Nucleus accumbens (tissue), 56 donors: ENCODE measurements at places on chromosomes 4 and X.

DNA sequence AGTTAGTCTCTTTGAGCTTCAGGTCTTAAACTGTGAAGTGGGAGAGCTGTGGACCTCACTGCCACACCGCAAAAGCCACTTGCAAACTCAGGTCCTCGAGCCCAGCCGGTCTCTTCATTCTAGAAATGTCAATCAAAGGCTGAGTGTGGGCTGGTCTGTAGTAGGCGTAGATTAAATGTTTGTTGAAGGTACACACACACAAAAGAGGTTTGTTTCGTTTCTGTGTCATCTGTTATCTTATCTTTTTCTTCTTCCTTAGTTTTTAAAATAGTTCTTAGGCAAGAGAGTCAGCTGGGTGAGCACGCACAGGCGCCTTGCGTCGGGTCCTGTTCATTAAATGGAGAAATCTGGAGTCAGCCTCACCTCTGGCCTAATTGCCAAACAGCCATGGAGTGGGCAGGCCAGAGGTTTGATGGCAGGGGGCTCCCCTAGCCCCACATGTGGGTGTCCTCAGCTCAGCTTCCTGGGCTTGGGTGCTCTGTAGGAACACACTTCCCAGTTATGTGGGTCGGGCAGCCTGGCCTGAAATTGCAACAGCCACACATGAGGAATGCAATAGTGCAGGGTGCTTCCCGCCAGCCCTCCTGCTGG lies 836 bp upstream of the PSAPL1 start:
- no peak for DNase-seq

- no peak for DNase-seq
Measured at GRCh38 chr4:147843162-147843561, 111.3 kb downstream of the ARHGAP10 start.

- no peak for DNase-seq
Measured at GRCh38 chrX:133401536-133401935, 13.8 kb downstream of the GPC4 start.

GRCh38 chr4:6961496-6962210 lies 52.0 kb downstream of the TBC1D14 start:
- no peak for DNase-seq
